ENCODE measurements at places on chromosomes 13 and 19. TPM values are rescaled to one million over a fixed set of nuclear protein-coding genes. Genes with fewer than 3 reads are reported as not detected.

Gene PRTN3
- total RNA-seq: not detected

Gene EML2
- 113 TPM for total RNA-seq

Gene MAB21L1
- not detected for total RNA-seq

Gene CCDC169
- not detected for total RNA-seq

GRCh38 chr13:31663880-31664585 lies 75.3 kb upstream of the RXFP2 start:
- H3K4me3 ChIP-seq: no peak overlapping the region
- DNase-seq: no peak
- H3K36me3 ChIP-seq: no peaks in the 10 kb centered on the region
- no peaks in the 10 kb centered on the region for H3K4me1 ChIP-seq
- H3K27me3 ChIP-seq: no peaks in the 10 kb centered on the region

DNA sequence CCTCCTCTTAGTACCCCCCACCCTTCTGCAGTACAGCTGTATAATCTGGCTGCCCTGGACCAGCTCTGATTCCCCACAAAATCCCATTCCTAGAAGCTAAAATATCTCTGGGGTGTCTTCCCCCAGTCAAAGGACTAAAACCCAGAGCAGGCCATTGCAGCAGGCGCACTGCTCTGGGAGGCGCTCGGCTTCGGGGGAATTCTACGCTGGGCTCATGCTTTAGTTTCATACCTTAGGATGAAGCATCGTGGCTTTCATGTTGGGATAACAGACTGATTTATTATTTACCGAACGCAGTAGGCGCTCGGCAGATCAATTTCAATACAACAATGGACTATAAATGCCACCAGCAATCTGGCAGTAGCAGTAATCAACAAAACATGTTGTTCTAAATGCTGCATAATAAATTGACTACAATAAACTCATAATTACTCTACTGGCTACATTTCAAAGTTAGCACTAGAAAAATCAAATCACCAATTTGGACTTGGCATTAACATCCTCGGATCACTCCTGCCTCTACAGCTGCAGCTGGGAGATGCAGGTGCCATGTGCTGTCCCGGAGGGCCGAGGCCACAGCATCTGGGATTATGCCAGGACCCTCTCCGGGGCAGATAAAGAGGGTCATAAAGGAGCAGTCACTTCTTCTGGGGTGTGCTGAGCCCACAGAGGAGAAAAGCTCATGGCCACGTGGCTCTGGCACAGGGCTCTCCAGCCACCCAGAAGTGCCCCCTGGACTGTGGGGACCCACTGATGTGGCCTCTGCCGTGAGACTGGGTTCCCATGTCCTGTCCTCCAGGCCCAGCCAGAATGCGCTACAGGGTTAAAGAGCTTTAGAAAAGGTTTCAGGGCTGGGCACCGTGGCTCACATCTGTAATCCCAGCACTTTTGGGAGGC lies 35.3 kb downstream of the CEBPG start:
- no peak overlapping the region for H3K27ac ChIP-seq
- H3K4me3 ChIP-seq: no peak overlapping the region
- DNase-seq: no peak

DNA sequence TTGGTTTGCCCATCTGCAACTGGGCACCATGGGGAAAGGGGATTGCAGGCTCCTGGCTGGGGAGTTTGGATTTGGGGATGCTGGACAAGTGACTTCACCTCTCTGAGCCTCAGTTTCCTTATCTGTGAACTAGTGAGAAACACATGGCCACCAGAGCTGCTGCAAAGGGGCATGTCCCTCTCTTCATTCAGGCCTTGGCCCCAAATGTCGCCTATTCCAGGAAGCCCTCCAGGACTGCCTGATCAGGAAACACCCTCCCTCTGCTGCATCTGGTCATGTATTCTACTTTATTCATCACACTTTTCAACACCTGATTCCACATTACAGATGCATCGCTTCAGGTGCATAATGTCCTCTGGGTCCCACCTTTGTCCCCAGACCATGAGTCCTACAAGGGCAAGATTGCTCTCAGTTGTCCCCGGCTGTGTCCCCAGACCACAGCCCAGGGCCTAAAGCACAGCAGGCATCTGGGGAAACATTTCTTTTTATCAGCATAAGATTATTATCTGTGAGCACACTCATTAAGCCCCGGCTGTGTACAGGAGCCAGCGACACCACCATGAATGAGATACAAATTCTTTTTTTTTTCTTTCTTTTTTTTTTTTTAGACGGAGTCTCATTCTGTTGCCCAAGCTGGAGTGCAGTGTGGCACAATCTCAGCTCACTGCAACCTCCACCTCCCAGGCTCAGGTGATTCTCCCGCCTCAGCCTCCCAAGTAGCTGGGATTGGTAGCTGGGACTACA lies 37.5 kb downstream of the ARRDC2 start:
- DNase-seq: no peak
- H3K36me3 ChIP-seq: no peaks in the 10 kb centered on the region

- H3K27me3 ChIP-seq: peaks cover 6% of the 10 kb centered on the region
- no peak overlapping the region for H3K27ac ChIP-seq
- DNase-seq: no peak
- no peaks in the 10 kb centered on the region for H3K36me3 ChIP-seq
- no peaks in the 10 kb centered on the region for H3K4me1 ChIP-seq
These were observed 36.4 kb downstream of the FBN3 start for GRCh38 chr19:8113017-8113416.

DNA sequence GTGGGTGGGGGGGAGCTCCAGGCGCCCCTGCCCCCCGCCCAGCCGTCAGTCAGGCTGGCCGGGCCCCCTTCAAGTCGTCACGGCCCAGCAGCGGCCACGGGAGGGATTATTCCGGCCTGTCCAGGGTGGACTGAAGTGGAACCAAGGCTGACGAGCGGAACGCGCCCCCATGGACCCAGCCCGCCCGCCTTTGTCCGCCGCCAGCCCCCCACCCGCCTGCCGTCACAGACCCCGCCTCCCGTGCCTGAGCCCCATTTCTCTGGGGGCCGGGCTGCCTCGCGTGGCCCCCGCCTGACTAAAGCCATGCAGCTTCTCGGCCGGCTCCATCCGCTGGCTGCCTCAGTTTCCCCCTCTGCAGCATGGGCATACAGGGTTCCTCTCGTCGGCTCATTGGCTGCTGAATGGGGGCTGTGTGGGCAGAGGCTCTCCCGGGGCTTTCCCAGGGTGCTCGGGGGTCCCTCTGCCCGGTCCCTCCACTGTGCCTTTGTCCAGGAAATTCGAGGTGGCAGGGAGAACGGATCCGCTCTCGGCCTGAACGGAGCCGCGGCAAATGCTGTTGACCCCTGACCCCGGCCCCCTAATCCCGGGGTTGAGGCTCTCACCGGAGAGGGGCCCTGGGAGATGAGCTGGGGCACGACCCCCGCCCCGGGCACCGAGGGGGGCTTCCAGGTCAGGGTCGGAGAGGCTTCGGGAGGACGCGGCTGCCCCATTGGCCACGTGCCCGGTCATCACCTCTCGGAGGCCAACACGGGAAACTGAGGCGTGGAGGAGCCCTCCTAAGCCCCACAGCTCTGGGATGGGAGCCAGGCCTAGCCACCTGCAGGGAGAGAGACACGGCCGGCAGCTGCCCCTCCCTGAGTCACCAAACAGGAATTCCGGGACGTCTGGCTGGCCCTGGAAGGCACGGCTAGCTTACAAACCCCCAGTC lies 27.4 kb downstream of the EFNA2 start:
- H3K36me3 ChIP-seq: no peaks in the 10 kb centered on the region
- H3K27me3 ChIP-seq: peaks cover 19% of the 10 kb centered on the region
- no peak for DNase-seq
- H3K4me1 ChIP-seq: no peaks in the 10 kb centered on the region

GRCh38 chr13:95898256-95898655 lies 154.9 kb downstream of the UGGT2 start:
- no peak overlapping the region for H3K27ac ChIP-seq
- H3K36me3 ChIP-seq: no peaks in the 10 kb centered on the region
- H3K4me1 ChIP-seq: no peaks in the 10 kb centered on the region
- H3K27me3 ChIP-seq: no peaks in the 10 kb centered on the region

DNA sequence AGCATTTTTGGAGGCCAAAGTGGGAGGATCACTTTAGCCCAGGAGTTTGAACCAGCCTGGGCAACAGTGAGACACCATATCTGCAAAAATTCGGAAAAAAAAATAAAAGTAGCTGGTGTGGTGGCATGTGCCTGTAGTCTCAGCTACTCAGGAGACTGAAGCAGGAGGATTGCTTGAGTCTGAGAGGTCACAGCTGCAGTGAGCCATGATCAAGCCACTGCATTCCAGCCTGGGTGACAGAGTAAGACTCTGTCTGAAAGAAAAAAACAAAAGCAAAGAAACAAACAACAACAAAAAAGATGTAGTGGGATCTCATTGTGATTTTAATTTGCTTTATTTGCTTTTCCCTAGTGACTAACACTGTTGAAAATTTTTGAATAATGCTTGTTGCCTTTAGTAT lies 394.7 kb upstream of the KLHL1 start:
- H3K27me3 ChIP-seq: no peaks in the 10 kb centered on the region
- no peak for DNase-seq
- no peak overlapping the region for H3K4me3 ChIP-seq

- H3K4me1 ChIP-seq: no peaks in the 10 kb centered on the region
- no peak overlapping the region for H3K27ac ChIP-seq
- no peak overlapping the region for H3K4me3 ChIP-seq
These were observed 891.7 kb upstream of the SLC10A2 start for GRCh38 chr13:103957939-103958338.

DNA sequence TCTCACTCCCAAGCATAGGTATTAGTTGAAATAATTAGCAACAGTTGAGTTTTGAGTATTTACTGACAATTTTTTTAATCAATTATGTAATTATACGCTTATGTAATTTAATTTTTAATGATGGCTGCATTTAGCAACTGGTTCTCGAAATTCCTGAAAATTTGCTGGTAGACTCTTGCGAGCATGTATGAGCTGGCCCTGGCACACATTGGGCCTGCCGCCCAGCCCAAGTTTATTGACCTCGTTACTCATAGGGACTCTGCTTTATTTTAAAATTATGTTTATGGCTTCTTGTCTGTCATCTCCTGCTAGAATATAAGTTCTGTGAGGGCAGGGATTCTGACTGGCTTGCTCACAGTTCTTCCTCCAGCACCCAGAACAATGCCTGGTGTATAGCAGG lies 6.7 kb downstream of the KLK14 start:
- no peaks in the 10 kb centered on the region for H3K4me1 ChIP-seq
- H3K27ac ChIP-seq: no peak overlapping the region
- no peak for DNase-seq
- no peaks in the 10 kb centered on the region for H3K36me3 ChIP-seq
- H3K27me3 ChIP-seq: no peaks in the 10 kb centered on the region
- H3K4me3 ChIP-seq: no peak overlapping the region

All from activated CD8-positive, alpha-beta T cell treated with anti-CD3 and anti-CD28 coated beads for 36 hours (primary cell).